Inflammatory macrophage treated with lipopolysaccharide for 4 hours (primary cell): ENCODE measurements at places on chromosomes 7 and 10.

DNA sequence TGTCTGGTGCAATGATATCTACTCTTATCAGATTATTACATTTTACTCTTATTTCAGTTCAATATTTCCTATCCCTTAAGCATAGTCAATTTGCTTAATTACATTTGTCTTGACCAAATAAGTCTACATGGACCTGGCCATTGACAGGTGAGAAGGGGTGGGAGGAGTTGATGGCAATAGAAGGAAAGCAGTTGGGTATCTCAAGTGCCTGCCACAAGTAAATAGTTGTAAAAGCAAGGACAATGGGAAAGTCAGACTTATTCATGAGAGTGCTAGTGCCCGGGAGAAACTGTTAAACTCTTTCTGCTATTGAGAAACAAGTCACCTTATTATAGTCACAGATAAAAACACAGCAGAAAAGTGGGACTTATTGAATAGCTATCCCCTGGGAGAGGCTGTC, 32.4 kb upstream of the HGF start:
- no peak for DNase-seq

DNA sequence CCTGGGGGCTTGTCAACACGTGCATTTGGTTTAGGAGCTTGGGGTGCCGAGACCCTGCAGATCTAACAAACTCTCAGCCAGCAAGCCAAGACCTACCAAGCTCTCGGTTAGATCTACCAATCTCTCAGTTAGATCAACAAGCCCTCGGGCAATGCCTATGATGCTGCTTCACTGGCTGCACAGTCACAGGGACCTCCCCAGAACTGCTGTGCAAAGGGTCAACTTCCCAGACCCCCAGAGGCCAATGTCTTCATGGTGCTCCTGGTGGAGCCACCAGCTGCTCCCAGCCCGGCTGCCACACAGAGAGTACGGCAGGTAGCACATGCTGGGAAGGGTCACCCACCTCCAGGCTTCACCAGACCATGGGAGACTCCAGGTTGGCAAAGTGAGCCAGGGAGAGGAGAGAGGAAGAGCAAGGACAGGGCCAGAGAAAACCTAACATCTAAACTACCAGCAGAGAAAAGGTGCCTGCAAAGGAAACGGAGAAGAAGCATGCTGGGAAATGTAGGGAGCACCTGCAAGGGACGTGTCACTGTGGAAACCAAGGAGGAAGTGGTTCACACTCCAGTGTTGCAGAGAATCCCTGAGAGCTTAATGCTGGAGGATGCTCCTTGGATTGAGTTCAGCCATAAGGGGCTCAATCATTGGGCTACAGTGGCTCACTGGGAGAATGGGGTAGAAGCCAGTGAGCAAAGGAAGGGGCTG, 51.5 kb upstream of the GDF10 start:
- no peak for DNase-seq

- no peak for DNase-seq
Measured at GRCh38 chr10:73079779-73080541, 16.7 kb downstream of the P4HA1 start.

- DNase-seq = no peak
Measured at GRCh38 chr10:120105492-120105891, 213.0 kb downstream of the SEC23IP start.

- DNase-seq = no peak
Measured at GRCh38 chr10:19888061-19888660, 71.9 kb downstream of the PLXDC2 start.

GRCh38 chr10:59366290-59366689, 3.9 kb upstream of the FAM13C start:
- DNase-seq = no peak

GRCh38 chr10:100204370-100204769, 18.5 kb upstream of the ERLIN1 start:
- no peak for DNase-seq

DNA sequence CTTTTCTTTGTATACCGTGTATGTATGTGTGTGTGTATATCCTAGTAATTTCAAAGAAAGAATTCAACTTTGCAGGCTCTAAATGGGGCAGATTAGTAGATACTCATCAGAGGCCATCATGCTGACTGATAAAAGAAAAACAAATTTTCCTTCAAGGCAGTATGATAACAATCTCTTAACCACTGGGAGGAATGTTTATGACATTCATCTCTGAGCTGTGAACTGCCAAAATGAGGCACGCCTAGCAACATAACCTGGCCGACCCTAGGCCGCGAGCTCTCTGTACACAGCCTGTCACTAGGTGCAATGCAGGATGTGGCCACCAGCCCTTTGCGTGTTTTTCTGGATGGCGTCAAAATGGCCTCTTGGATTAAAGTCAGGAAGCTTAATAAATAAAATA, 343.7 kb upstream of the GALNT17 start:
- no peak for DNase-seq

GRCh38 chr10:31000867-31001266, 30.8 kb downstream of the ZNF438 start:
- DNase-seq = peak; percentile 96

- no peak for DNase-seq
Measured at GRCh38 chr7:37719077-37719476, 35.5 kb downstream of the GPR141 start.

DNA sequence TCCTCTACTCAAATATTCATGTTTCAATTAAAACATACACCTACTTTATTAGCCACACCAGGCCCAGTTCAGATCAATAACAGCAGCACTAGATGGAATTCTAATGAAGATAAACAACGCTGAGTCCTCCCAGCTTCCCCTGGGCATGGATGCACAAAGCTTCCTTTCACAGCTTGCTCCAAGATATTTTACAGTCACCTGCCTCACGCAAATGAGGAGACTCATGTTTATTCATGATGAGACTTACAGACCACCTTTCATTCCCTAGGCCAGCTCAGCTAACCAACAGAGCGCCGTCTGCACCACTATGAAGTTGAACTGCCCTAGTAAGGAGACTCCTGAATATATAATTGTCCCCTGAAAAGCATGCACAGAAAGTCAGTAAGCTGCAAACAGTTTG, 283.0 kb upstream of the AOAH start:
- no peak for DNase-seq

DNA sequence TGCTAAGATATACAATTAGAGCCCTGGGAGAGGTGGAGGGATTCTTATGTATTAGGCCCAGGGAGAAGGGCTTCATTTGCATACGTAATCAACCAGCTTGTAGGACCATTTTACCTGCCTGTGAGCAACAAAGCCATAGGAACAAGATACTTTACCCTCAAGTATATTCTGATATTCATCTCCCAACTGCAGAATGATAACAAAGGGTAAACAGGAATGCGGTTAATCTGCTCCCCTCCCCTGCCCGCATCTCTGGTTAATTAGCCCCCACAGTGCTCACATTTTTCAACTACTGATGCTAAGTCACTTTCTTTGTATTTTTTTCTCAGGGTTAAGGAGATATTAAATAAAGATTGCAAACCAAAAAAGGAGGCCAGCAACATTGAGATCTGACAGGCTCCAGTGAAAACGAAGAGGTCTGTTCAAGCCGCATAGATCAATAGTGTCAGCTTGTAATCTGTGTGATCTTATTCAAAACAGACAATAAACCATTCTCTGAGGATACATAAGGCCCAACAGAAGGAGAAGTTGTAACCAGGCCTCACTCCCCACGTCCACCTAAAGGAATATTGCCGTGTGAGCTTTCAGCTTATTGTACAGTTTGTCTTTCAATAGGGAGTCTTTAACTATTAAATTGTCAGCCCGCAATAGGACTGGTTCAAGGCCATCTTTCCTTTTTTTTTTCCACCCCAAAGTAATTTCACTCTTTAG, 203.4 kb downstream of the RAPGEF5 start:
- DNase-seq = no peak

DNA sequence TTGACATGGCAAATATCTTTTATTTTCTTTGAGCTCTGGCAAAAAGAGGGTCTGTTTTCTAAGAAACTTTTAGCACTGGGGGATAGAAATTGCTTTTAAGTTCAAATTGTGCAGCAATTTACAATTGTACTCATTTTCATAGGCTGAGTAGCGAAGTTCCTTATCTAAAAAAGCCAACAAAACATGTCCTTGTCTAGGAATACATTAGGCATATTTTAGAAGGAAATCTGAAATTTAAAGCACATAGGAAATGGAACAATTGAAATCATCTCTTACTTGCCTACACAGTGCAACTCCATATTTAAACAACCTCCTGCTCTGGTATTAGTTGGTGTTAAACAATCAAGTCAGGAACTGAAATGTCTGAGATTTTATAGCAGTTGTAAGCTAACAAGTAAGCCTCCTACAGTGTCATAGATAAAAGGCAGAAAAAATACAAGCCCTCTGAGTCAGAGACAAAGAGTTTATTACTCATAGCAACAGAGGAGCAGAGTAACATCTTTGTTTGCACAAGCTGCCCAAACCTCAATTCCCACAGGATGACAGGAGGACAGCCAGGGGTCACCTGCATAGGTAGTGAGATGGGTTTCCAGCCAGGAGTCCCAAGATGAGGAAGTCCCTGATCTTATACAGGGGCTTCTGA, 280.2 kb upstream of the HGF start:
- no peak for DNase-seq

DNA sequence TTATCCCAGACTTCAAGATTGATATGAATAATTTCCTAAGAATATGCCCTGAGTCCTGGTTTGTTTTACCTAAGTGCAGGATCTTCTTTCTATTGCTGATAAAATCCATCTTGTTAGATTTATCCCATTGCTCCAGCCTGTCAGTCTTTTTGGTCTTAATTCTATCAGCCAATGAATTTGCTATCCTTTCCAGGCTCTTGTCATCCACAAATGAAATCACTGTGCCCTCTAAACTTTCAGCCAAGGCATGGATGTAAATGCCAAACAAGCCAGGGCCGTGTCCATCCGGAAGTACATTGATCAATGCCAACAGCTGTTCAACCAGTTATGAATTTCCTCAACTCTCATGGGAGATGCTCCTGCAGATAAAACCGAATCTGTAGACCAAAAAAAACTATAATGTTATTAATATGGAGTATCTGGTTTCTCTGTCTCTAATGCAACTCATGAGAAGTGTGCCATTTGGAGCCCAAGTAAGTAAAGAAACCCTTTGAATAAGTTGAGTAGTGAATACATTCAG, 40.0 kb downstream of the NPY start:
- no peak for DNase-seq
